Brain (organoid and tissue), 16 donors: ENCODE measurements at places on chromosomes 4 and X.

DNA sequence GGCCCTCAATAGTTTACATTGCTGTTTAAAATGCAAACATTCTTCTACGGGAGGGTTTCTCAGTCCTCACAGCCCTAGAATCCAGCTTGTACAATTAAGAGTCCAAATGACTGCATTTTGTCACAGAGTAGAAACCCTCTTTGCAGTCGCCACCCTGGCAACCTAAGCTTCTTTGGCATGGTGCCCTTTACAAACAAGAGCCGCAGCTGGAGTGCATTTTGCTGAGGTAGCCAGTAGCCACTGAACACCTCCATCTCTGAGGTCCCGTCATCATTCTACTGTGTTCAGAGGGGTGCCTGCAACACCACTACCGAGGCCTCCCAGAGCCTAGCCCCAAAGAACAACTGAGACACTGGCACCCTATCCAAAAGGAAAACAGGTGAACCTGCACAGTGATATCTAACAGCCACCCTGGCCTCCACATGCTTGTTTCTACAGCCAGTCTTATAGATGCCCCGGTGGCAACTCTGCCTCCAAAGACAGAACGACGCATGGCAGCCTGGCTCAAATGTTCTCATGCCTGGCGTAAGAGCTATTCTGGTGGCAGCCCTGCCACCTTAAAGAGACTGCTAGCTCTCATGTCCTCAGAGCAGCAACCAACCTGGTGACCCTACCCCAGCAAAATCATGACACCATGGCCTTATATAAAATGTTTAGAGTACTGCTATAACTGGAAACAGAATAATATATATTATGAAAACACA lies 801.9 kb downstream of the TECRL start:
- DNase-seq = no peak

DNA sequence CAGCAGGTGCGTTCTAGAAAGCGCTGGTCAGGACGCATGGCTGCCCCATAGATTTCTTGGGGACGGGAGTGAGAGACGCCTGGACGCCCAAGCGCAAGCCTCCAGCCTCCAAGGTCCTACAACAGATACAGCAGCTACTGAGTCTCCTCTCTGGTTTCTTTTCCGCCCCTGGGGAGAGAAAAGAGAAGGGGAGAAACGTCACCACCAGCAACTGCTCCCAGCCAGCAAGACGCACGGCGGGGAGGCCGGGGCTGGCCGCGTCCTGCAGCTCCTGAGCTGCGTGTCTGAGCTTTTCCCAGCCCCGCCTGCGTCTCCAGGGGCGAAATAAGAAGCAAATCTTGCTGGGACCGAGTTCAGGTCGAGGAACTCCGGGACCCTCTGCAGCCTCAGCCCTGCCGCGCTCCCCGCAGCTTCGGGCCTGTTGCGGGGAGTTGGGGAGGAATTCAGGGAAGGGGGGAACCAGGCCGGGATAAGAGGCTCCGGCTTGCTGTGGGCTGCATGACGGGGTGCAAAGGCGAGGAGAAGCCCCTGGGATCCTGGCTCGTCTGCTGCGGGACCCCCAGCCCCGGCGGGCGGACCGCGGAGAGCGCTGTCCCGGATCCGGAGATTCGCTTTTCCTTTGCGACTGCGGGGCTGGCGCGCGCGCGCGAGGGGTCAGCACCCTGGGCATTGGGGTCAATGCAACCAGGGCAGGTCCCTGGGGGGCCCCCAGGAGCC lies 6.8 kb upstream of the SHOX start:
- no peak for DNase-seq

DNA sequence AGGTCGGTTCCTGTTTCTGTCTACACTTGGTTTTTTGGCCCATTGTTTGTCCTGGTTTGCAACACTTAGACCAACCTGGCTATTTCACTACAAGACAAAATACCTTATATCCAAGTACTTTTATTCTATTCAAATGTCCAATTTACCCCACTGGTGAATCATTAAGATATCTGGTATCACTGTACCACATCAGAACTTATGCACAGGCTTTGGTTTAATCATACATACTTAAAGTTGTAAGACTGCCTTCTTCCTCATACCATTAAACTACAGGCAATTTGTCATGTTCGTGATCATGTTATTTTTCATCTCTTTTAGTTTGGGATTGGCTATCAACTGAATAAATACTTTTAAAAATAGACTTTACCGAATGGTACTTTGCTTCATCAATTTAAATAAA lies 53.0 kb upstream of the ATOH1 start:
- DNase-seq = no peak

DNA sequence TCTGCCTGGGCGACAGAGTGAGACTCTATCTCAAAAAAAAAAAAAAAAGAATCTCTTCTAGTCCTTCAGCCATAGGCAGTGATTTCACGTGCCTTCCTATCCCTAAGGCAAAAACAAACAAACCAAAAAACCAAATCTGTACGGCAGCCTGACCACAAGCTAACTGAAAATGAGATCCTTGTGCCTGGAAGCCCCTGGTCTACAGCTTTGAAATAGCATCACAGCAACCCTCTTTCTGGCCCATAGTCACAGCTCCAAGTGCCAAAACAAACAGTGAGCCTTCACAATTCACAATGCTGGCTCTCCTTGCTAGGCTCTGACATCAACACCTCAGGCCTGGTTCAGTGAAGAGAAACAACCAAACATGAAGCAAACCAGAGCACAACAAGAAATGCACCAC lies 46.1 kb downstream of the TMEM150C start:
- peak; percentile 37 for DNase-seq

DNA sequence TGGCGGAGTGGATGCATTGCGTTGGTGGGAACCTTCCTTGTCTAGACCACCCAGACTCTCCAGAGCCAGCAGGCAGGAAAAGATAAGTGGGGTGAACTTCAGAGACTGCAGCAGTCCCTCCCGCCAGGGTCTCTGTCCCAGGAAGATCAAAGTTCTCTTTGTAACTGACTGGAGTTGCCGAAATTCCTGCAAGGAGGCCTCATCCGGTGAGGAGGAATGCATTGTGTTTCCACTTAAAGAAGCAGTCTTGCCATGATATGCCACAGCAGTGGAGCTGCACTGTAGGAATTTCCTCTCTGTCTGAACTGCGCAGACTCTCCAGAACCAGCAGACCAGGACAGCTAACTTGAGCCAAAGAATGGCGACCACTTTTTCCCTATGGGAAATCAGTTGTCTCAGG lies 1190.4 kb downstream of the TECRL start:
- DNase-seq = no peak

GRCh38 chr4:57632564-57632963 lies 522.4 kb upstream of the IGFBP7 start:
- DNase-seq = no peak

GRCh38 chr4:126004941-126005340 lies 690.2 kb downstream of the FAT4 start:
- no peak for DNase-seq

- no peak for DNase-seq
Observed at GRCh38 chrX:130082244-130083106, 27.8 kb downstream of the ELF4 start.

DNA sequence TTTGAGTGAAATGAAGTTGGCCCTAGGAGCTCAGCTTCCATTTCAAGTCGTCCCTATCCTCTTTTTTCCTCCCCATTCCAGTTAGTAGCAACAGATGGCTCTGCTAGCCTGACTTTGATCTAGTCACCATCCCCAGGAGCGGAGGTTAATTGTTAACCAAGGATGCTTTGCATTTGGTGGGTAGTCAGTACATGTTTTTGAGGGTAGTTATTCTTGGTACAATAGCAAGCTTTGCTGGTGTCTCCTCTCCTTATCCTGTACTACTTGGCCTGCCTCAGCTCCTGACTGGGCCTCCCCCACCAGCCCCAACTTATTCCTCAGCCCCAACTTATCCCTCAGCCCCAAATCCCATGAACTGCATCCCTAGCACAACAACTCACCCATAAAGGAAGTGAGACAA lies 14.8 kb upstream of the RTL5 start:
- no peak for DNase-seq
